ENCODE measurements at places on chromosomes 11 and 22.

DNA sequence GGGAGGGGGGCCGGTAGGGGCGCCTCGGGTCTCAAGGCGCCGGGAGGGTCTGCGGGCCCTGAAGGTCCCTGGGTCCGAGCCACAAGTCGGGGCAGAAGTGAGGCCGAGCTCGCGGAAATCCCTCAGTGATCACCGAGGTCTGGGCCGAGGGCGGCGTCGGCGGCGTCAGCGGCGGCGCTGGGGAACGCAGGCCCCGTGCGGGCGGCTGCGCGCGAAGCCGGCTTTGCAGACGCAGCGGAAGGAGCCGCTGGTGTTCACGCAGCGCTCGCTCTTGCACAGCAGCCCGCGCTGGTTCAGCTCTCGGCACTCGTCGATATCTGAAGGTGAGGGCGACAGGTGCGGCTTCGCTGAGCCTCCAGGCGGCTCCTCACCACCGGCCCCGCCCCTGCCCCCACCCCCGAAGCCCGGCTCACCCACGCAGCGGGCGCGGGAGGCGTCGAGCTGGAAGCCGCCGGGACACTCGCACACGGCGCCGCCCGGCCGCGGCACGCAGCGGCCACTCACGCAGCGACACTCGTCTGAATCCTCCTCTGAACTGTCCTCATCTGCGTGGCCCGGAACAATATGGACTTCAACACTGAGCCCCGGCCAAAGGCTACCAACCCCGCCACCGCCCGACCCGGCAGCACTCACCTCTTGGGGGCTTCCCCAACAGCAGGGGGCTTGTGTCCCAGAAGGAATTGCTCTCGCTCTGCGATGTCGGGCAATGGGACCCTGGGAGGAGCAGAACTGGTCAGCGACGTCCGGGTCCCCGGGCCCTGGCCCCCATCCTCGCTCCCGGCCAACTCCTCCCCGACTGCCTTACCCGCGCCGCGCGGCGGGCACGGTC is 14.2 kb downstream of the SCYL1 start:
- no peak for DNase-seq

GRCh38 chr22:29673361-29674066 is 46.3 kb upstream of the CABP7 start:
- DNase-seq, result no peak

DNA sequence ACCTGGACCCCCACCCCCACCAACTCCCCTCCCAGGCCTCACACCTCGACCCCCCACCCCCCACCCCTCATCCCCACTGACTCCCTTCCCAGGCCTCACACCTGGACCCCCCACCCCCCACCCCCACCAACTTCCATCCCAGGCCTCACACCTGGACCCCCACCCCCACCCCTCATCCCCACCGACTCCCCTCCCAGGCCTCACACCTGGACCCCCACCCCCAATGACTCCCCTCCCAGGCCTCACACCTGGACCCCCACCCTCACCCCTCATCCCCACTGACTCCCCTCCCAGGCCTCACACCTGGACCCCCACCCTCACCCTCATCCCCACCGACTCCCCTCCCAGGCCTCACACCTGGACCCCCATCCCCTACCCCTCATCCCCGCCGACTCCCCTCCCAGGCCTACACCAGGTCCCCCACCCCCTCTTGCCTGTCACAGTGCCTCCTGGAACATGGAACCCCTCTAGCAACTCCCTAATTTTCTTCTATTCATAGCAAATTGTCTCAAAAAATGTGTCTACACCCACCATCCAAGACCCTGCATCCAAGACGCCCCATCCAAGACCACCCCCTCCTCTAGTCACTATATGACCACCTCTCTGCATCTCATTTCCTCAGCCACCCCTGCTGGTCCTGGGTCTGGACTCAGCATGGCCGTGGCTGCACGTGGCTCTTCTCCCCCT is 36.9 kb upstream of the BRSK2 start:
- no peak for DNase-seq

GRCh38 chr11:122743097-122743741 is 87.7 kb downstream of the UBASH3B start:
- DNase-seq, result no peak

DNA sequence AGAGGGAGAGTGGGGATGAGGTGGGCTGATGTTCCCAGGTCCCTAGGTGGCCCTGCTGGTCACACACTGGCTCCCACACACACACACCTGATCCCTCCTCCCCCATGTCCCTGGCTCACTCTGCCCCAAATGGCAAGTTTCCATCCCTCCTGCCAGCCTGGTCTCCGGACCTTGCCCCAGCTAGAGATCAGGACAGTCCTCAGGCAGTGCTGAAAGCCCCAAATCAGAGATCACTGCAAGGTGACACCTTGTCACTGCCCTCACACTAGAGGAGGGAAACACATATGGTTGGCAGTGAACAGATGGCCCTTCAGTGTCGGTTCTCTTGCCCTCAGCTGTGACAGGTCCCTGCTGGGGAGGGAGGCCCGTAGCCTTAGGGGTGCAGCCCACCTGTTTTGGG is 7.6 kb downstream of the TMPRSS5 start:
- DNase-seq, result no peak

- peak; percentile 89 for DNase-seq
These were observed 34.1 kb upstream of the GLYATL1 start for GRCh38 chr11:58905011-58905720.

- DNase-seq, result peak; percentile 2
These were observed 374.3 kb upstream of the MPPED2 start for GRCh38 chr11:30960387-30960992.

GRCh38 chr11:132943706-132944568 is 588.4 kb downstream of the OPCML start:
- peak; percentile 48 for DNase-seq

- DNase-seq, result no peak
These were observed 27.5 kb upstream of the POU2AF1 start for GRCh38 chr11:111406589-111406988.
